Regular cardiac myocyte (primary cell): ENCODE measurements at places on chromosomes 13 and 19. TPM values are rescaled to one million over a fixed set of nuclear protein-coding genes. Genes with fewer than 3 reads are reported as not detected.

The DOCK9 gene
- 10.5 and 18.6 TPM in 2 replicates for total RNA-seq

The HSD17B14 gene
- total RNA-seq: 0.38 and 2.5 TPM in 2 replicates

The CLEC17A gene
- total RNA-seq: under 0.01 TPM in 2 replicates

The FFAR3 gene
- not detected in 2 replicates for total RNA-seq

The CGB2 gene
- not detected in 2 replicates for total RNA-seq

The TTYH1 gene
- not detected in 2 replicates for total RNA-seq

The NCAN gene
- under 0.01 TPM in 1 of 2 replicates, not detected in the other for total RNA-seq

The ZNF726 gene
- total RNA-seq: 2.0 and 6.5 TPM in 2 replicates

The OR7D4 gene
- not detected in 2 replicates for total RNA-seq
